Stimulated activated CD8-positive, alpha-beta memory T cell treated with anti-CD3 and anti-CD28 coated beads, Interleukin-12 subunit alpha, Interleukin-12 subunit beta, amount 100 ng/mL, for 1 hour (primary cell): ENCODE measurements at places on chromosomes 7 and 10.

- no peak for DNase-seq
Measured at GRCh38 chr10:63429281-63429680, 36.5 kb downstream of the JMJD1C start.

- DNase-seq: no peak
Measured at GRCh38 chr7:143504937-143505297, 27.2 kb downstream of the TAS2R41 start.

- no peak for DNase-seq
Measured at GRCh38 chr7:83850941-83851340, 202.0 kb upstream of the SEMA3E start.

DNA sequence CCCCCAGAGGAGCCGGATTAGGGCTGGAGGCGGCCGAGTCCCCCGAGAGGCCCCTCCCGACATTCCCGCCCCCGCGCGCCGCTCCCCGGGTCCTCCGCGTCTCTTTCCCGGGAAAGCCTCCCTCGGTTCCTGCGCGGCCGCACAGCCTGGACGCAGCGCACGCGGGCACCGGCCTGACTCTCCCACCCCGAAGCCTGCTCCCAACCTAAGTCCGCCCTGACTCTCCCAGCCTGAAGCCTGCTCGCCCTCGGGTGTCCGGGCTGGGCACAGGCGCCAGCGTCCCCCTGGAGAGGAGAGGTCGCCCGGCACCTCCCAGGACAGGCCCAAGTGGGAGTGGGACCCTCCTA lies 441 bp upstream of the VENTX start:
- no peak for DNase-seq

DNA sequence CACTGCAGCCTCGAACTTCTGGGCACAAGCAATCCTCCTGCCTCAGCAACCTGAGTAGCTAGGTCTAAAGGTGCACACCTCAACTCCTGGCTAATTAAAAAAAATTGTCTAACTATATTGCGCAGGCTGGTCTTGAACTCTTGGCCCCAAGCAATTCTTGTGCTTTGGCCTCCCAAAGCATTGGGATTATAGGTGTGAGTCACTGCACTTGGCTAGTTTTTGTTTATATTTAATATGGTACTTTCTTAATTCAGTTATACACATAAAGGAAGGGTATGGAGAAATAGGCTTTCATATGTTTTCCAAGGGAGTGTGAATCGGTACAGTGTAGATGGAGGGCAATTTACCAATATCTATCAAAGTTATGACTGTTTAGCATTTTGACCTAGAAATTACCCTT lies 20.4 kb downstream of the NPVF start:
- DNase-seq: no peak

- no peak for DNase-seq
Measured at GRCh38 chr7:28808796-28809533, 149.2 kb downstream of the TRIL start.

GRCh38 chr10:70357565-70357964 lies 24.9 kb downstream of the LRRC20 start:
- DNase-seq: no peak
